ENCODE measurements at places on chromosomes 5 and 9.

GRCh38 chr5:143054480-143054941 lies 284.3 kb downstream of the ARHGAP26 start:
- peak overlapping the region; percentile 67 for H3K27ac ChIP-seq
- peaks cover 52% of the 10 kb centered on the region for H3K4me1 ChIP-seq
- H3K36me3 ChIP-seq: no peaks in the 10 kb centered on the region
- peak overlapping the region; percentile 16 for H3K4me3 ChIP-seq

DNA sequence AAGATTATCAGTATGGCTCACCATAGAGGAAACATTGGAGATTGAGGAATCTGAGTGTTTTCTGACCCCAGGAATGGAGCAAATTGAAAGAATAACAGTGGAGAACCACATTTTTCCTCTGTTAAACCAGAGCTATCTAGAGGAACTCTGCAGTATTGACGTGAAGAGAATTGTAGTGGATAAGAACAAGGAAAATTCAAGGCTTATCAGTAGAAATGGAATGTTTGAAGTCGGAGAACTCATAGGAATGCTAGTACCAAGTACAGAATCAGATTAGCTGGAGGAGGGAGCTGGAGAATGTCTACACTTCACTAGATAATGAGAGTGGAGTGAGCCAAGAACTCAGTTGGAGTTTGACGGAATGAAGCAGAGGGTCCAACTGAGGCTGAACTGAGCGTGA lies 50.3 kb downstream of the SNCAIP start:
- no peaks in the 10 kb centered on the region for H3K27me3 ChIP-seq
- peaks cover 3% of the 10 kb centered on the region for H3K4me1 ChIP-seq
- peak; percentile 51 for DNase-seq
- no peak overlapping the region for H3K4me3 ChIP-seq
- no peaks in the 10 kb centered on the region for H3K36me3 ChIP-seq

DNA sequence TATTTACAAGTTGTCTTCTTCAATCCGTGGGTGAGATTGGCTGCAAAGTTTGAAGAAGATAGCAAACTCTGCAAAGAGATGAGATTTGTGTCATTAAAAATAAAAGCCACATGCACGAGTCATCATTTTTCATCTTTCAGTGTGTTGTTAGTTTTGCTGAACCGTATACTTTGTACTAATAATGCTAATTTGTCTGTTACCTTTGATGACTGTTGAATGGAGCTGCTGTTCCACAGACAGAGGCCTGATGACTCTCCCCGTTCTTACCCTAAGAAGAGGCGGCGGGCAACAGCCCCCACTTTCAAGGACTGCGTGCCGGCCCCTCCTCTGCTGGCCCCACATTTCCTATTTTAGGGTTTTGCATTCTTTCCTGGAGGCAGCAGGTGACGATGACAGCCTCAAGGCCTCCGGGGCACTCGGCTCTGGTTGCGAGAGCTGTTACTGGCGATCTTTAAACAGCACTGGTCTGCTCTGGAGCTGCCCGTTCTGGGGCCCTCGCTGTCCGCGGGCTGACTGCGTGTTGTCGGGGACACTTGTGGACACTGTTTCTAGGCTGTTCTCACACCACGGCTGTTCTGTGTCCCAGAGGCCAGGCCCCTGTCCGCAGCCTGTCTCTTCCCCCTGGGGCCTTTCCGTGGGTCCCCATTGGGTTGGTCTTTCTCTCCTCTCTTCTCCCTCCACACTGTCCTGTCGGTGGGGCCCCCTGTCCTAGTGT lies 35.1 kb downstream of the NDUFS6 start:
- peaks cover 29% of the 10 kb centered on the region for H3K27me3 ChIP-seq
- peak; percentile 52 for DNase-seq
- no peaks in the 10 kb centered on the region for H3K4me1 ChIP-seq
- H3K27ac ChIP-seq: no peak overlapping the region
- H3K4me3 ChIP-seq: no peak overlapping the region

DNA sequence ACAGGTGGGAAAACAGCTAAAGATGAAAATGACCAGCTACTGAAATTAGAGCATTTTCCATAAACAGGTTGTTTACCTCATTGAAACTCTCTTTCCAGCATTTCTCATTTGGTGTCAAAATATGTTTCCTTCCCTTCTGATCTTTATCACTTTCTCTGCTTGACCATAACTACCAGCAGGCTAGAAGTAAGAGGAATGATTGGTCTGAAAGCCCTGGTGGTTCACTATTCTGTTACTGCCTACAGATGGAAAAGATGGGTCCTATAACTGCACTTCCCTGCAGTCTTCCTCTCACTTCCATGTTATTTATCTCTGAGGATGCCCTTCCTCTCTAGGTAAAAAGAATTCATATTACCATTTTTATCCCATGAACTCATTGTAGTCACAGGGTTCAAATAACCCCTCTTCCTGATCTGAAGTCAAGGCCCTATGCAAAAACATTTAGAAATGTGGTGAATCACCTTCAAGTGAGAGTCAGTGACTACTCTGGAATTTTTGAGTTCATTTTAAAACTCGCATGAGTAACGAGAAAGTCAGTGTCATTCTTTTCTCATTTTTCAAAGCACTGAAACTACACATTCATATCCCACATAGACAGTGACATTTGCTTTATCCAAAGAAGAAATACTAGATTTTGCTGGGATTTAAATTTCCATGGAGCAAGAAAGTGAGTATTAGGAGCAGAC lies 51.7 kb downstream of the ZNF474 start:
- no peaks in the 10 kb centered on the region for H3K36me3 ChIP-seq
- peaks cover 45% of the 10 kb centered on the region for H3K4me1 ChIP-seq
- peak overlapping the region; percentile 5 for H3K4me3 ChIP-seq
- H3K27me3 ChIP-seq: no peaks in the 10 kb centered on the region
- H3K27ac ChIP-seq: peak overlapping the region; percentile 96

DNA sequence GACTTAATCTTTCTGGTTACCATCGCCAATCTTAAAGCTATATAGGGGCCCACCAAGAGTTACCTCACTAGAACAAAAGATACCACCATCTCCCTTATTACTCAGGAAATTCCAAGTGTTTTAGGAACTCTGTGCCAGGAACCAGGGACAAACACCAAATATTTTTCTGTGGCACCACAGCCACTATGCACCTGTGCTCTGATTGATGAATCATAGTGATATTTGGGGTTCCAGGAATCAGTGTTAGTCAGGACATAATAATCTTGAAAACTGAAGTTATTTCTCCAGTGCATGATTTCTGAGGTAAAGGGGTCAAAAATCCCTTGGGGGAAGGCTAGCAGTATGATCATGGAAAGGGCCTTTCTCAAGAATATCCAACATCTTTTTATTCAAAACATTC lies 10.2 kb upstream of the TMED7 start:
- DNase-seq: no peak
- H3K36me3 ChIP-seq: no peaks in the 10 kb centered on the region
- H3K4me1 ChIP-seq: peaks cover 6% of the 10 kb centered on the region
- no peak overlapping the region for H3K27ac ChIP-seq

DNA sequence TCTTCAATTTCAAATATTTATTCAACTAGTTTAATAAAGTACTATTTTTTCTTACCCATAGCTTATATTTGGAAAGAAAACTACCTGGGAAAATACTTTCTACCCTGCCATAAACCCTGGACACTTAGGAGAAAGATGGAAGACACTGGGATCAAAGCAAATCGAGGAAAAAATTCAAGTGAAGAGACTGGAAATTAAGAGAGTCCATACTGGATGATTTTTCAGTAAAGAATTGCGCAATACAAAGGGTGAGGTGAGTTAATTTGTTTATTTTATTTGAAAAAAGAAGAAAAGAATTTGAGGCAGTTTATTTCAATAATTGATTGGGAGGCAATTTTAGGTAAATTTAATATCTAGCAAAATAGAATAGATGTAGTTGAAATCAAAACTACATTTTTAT lies 331.8 kb upstream of the ITGA1 start:
- no peaks in the 10 kb centered on the region for H3K27me3 ChIP-seq
- no peak overlapping the region for H3K4me3 ChIP-seq
- no peaks in the 10 kb centered on the region for H3K36me3 ChIP-seq
- no peak for DNase-seq
- no peaks in the 10 kb centered on the region for H3K4me1 ChIP-seq

DNA sequence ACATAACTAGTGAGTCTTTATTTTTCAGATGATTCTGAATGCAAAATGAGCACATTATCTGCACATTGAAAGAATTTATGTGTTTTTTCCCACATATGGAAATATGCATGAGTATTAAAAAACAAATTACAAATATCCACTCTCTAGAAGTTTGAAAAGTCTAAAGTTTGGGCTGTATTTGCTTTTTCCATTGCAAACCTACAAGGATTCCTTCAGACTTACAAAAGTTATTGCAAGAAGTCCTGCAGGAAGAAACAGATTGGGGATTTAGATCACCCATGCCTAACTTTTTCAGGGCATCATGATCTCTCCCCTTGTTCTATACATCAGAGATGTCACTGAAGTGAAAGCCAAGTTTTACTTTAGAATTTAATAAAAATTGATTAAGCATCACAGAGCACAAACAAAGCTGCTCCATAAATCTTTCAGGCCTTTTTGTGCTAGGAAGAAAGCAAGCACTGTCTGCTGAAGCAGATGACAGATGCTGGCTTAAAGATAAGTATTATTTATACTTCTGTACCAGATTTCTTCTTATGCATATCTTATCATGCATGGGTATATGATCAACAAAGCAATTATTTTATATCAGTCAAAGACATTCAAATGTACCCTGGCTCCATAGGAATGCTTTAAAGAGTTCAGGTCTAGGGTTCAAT lies 71.7 kb downstream of the NFIB start:
- H3K27me3 ChIP-seq: no peaks in the 10 kb centered on the region
- peaks cover 37% of the 10 kb centered on the region for H3K4me1 ChIP-seq
- no peak for DNase-seq
- no peak overlapping the region for H3K4me3 ChIP-seq

Data from osteoblast (primary cell).